ENCODE measurements at places on chromosomes 5 and 9.

DNA sequence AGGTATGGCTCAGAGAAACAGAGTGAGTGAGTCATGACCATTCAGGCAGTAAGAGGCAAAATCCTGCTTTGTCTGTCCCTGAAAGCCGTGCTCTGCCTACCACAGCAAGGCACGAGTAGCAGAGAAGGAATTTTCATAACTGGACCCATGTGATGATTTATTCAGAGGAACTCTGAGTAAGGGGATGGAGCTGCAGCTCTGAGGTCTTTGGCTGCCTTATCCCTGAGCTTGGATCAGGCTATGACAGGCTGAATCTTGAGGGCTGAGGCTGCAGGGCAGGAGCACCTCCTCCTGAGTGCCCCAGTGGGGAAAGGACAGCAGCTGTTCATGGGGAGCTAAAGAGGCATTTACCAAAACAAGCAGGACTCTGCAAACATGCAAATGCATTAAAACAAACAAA, 183.4 kb downstream of the PAPPA start:
- DNase-seq: no peak

DNA sequence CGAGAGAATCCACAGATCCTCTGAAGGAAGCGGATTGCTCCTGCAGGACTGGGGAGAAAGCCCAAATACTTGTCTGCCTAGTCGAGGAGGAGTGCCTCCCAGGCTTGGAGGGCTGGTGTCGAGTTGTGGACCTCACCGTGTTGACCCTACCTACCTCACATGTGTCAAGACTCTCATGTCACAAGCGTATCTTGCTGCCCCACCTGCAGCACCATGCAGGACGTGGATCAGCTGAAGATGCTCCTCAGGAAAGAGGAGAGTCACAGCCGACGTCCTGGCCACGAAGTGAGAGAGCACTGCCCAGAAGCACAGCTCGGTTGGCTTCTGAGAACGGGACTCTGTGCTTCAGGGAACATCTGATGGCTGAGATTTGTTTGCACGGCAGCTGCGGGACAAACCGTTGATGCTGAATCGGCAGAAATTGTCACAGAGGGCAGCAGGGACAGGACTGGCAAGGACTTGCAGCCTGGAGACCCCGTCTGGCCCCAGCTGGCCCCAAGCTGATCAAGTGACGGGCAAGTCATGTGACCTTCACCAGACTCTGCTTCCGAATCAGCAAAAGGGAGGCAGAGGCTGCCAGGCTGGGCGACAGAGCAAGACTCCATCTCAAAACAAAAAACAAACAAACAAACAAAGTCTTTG, 119.1 kb upstream of the ITGA1 start:
- DNase-seq: no peak

GRCh38 chr5:105413406-105413990, 1850.9 kb upstream of the NUDT12 start:
- no peak for DNase-seq

DNA sequence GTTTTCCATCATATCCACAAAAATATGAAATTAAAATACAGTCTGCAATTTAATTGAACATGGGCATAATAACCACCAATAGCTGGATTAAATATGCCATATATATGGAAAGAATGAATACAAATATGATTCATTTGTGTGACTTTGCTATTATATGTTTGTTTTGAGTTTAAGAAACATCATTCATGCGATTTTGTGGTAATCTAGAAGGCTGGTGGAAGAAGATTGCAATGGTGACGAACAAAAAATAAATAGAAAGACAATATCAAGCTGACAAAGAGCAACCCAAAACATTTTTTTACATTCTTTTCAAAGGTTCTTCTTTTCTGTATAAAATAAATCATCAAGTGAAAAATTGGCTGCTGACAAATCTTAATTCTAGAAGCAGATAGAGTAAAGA, 610.0 kb downstream of the MAT2B start:
- DNase-seq: no peak

Measured in hematopoietic multipotent progenitor cell (in vitro differentiated cells).